ENCODE measurements at places on chromosomes 6 and 20.

- no peak for DNase-seq
Measured at GRCh38 chr6:112991912-112992311, 644.8 kb downstream of the RFPL4B start.

GRCh38 chr6:49978332-49979226 lies 9.2 kb upstream of the DEFB113 start:
- no peak for DNase-seq

- DNase-seq: no peak
Measured at GRCh38 chr20:40293740-40294139, 395.3 kb downstream of the MAFB start.

DNA sequence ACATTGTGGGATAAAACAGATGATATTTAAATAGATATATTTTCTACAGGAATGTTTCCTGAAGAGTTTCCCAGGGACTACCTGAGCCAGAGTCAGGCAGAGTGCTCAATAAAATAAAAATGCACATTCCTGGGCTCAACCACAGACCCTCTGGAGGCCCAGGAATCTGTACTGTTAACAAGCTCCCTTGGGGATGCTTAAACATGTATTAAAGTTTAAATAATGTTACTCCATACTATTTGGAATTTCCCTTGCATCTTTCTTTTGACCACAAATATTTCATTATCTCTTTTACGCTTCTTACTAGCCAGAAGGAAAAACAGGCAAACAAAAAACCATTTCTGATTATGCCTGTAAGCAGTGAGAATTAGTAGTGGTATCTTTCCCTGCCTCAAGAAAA lies 42.3 kb downstream of the GPR63 start:
- DNase-seq: no peak

GRCh38 chr20:35583636-35584560 lies 31.7 kb upstream of the SPAG4 start:
- DNase-seq: no peak

All from stimulated activated naive CD4-positive, alpha-beta T cell treated with Interleukin-2 at 50 U/mL for 16 hours (primary cell).